ENCODE measurements at places on chromosomes 13 and 19.

GRCh38 chr13:109119896-109120295 lies 490.5 kb downstream of the MYO16 start:
- no peak for DNase-seq

- DNase-seq, result no peak
These were observed 14.5 kb upstream of the ICAM3 start for GRCh38 chr19:10353793-10354391.

GRCh38 chr13:22757530-22758120 lies 423.2 kb upstream of the SGCG start:
- no peak for DNase-seq

GRCh38 chr19:44072543-44073401 lies 813 bp downstream of the ZNF284 start:
- DNase-seq, result no peak

- DNase-seq, result no peak
These were observed 119.7 kb downstream of the ABCC4 start for GRCh38 chr13:95181586-95181985.

- no peak for DNase-seq
These were observed 774 bp upstream of the HOMER3 start for GRCh38 chr19:18941628-18942354.

DNA sequence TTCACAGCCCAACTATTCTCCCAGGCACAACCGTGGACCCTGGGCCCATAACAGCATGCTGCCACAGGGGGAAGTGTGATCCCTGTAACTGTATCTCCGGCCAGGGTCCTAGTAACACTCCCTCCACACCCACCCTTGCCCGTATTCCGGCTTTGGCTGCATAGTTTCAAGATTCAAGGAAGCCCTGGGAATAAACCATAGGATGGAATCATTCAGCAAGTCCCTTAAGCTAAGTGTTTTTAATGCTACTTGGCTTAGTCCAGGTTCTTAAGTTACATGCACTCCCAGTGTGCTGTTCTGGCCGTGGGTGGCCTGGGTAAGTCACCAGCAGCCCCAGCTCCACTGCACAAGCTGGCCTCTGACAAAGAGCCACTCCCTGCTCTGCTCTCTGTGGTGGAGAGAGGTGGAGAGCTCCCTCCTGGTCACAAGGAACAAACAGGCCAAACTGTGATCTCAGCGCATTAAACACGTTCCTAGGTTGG lies 532.4 kb upstream of the SGCG start:
- DNase-seq, result no peak

DNA sequence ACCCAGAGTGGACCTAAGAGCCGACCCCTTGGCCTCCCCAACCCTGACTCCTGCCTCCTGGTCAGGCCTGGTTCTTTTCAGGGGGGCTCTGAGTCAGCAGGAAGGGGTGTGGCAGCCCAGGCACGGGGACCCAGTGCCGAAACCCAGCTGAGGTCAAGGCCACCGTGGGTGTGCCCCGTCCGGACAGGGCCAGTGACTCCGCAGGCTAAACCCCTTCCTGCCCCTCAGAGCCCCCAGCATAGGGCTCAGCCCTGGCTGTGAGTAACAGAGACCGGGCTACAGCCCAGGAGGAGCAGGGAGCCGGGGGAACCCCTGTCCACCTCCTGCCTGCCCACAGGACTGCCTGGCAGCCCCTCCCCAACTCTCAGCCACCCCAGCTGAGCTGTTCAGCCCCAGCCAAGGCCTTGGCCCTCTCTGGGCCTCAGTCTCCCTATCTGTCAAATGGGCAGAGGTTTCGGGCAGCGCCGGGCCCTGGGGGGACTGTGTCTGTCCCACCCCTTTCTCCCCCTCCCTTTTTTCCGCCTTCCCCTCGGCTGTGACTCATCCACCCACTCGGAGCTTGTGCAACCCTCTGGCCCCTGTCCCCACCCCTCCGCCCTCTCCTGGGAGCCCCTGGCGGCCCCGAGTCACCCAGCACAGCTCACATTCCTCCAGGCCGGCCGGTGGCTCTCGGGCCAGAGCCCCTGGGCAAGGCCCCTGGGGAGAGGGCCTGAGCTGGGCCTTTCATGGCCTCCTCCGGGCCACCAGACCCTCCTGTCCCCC lies 8.6 kb downstream of the ZBTB7A start:
- no peak for DNase-seq

DNA sequence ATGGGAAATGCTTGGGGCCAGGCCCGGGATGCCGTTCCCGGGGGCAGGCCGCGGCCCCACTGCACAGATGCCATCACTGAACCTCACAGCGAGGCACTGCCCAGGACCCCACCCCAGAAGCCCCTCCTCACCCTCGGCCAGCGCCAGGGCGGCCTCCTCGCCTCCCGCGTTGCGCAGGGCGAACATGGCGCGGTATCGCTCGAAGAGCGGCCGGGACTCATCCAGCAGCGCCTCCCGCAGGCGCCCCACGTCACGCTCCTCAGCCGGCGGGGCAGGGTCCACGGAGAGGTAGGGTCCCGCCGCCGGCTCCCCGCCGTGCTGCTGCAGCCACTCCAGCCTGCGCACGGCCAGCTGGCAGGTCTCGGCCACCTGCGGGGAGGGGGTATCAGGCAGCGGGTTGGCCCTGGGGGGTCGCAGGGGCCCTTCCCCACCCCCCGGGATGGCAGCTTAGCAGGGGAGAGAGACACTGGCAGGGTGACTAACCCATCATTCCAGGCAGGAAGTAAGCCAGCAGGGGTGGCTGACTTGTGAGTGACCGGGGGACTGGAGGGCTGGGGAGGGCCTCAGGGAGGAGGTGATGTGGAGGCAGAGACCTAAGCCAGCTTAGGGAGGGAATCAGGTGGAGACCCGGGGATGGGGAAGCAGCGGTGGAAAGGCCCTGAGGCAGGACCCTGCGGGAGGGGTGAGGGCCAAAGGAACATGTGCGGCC lies 8.2 kb downstream of the DOHH start:
- no peak for DNase-seq

- no peak for DNase-seq
These were observed 158.0 kb downstream of the TM9SF2 start for GRCh38 chr13:99659226-99659625.

DNA sequence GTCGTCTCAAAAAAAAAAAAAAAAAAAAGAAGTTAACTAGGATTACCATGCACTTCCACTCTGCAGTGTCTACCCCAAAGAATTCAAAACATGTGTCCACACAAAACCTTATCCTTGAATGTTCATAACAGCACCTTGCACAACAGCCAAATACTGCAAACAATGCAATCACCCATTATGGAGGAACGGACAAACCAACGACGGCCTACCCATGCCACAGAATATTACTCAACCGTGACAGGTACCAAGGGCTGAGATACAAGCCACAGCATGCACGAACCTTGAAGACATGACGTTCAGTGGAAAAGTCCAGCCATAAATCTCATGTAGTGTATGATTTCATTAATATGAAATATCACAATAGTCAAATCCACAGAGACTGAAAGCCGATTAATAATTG lies 3.0 kb upstream of the SHISA7 start:
- DNase-seq, result no peak

DNA sequence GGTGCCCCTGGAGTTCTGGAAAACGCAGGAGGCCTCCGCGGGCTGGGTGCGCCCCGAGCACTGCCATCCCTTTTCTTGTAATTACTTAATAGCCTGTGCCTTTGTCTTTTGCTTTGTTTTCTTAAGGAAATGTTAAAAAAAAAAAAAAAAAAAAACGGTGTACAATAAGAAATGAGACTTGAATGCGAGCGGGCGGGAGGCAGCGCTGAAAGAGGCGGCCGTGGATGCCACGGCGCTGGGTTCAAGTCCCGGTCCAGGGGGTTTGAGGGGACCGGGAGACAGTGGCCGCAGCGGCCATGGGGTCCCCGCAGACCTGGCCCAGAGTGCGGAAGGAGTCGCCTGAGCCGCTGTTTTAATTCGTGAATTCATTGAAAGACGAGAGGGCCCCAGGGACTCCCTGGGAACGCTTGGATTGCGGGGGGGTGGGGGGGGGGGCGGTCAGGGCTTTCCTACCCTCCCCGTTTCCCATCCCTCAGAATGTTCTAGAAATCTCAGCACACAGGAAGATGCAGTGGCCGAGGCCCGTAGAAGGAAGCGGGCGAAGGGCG lies 349.2 kb upstream of the ARGLU1 start:
- DNase-seq, result no peak

DNA sequence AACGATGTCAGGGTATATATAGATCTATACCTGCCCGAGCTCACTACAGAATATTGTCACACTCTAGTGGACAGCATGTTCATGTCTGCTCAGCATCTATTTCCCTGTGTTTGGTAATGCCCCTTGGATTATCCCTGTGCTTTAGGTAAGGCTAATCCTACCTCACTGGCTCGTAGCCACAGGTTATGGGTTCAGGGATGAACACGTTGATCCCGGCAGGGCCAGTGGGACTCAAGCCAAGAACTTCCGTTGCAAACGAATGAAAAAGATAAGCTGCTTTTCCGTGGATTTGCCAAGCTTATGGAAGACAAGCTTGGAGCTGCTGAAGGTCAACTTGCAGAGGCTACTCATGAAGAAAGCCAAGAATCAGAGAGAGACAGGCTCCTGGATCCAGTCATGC lies 400.0 kb upstream of the TSHZ3 start:
- DNase-seq, result no peak

DNA sequence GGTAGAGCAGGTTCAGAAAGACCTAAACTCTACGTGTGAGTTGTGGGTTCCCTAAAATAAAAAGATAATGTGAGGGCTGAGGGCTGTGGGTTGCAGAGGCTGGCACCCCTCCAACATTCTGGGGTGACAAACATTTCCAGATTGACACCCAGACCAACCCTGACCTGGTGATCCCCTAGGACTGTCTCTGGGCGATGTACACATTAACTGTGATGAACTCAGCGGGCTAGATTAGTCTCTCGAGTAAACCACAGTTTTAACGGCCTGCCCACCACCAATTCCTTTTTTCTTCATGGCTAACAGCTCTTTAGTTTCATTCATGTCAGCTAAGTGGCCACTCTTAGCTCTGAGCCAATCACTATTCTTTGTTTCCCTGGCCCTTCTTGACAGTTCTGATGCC lies 24.8 kb downstream of the SIAH3 start:
- DNase-seq, result no peak

GRCh38 chr13:21071015-21071414 lies 9.6 kb upstream of the LATS2 start:
- DNase-seq, result no peak

DNA sequence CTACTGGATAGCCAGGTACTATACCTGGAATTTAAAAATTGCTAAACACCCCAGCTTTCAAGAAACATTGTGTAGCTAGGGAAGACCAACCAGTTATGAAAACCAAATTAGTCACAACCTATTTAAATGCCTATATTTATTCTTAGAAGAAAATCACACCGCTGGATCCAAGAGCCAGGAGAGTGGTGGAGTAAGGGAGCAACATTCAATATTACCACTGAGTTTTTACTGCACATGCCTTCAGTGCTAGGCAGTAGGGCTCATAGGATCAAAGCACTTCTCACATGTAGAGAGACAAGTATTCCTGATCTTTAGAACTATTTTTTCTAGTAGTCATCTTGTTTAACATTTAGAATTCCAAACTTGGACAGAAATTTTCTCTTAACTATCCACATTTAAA lies 11.2 kb downstream of the ITM2B start:
- DNase-seq, result no peak

DNA sequence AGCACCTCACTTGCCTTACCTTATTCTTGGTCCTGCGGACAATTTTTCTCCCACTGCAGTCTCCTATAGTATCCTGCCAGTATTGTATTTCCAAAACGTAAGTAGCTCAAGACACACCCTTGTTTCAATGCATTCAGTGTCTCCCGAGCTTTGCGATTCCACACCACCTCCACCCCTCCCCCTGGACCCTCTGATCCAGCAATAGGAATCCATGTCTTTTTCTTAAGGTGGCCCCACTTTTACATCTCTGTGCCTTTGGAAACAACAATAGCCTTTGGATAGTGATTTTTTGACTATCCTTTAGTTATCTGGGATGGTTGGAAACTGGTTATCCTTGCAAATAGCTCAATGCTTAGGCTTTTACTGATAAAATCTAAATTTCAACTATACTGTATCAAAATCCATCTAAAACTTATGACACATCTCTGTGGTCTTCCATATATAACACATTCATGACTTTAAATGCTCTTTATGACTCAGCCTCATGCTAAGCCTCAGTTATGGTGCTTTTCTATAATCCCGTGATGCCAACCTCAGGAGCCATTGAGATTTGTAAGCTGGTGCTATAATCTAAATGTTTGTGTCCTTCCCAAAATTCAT lies 27.1 kb downstream of the FAM216B start:
- DNase-seq, result no peak

DNA sequence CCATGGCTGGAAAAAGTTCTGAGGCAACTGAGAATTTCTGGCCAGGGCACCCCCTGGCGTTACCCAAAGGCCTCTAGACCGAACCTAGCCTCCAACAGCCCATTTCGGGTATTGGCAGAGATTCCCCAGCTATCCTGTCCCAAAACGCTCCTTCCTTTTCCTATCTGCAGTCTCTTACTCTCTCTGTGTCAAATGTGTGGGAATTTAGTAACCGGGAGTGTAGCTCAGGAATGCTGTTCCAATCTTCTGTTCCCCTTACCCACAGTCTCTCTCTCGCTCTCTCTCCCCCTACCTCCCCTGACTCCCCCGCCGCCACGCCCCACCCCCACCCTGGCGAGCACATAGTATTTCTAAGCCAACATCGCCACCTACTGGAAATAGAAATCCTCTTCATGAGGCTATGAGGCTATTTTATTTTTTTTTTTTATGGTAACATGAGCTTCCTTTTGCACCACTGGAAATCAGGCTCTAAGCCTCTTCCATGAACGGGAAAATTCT lies 27.0 kb downstream of the OXGR1 start:
- DNase-seq, result no peak

DNA sequence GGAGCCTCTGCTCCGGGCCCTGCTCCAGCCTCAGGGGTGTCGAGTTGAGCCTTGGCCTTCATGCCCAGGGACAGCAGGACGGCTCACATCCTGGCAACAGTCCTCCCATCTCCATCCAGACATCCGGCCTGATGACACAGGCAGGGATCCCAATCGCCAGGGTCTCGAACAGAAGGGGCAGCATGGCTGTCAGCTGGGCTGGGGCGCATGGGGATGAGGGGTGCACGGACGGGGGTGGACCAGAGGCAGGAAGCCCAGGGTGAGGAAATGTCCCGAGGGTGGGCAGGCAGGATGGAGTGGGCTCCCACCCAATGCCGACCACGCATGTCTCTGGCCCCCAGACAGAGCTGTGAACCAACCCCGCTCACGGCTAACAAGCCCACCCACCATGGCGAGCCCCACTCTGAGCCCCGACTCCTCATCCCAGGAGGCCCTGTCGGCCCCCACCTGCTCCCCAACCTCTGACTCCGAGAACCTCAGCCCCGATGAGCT lies 16.2 kb downstream of the EVI5L start:
- no peak for DNase-seq

- no peak for DNase-seq
These were observed 6.7 kb downstream of the DBP start for GRCh38 chr19:48630296-48631063.

- DNase-seq, result no peak
These were observed 103.0 kb downstream of the KL start for GRCh38 chr13:33119022-33119781.

GRCh38 chr19:54155694-54156093 lies 3.8 kb downstream of the LENG1 start:
- DNase-seq, result no peak

GRCh38 chr19:44891016-44891882 lies at the start of gene TOMM40:
Gene TOMM40, plus strand, starts transcription at chr19:44891254. Its CDS starts 162 bp downstream, at chr19:44891416.
- no peak for DNase-seq

GRCh38 chr19:295687-296370 lies 4.6 kb upstream of the PLPP2 start:
- DNase-seq, result no peak

GRCh38 chr19:5988517-5989387 lies 10.8 kb upstream of the RANBP3 start:
- no peak for DNase-seq

Measured in T-helper 2 cell (primary cell).